Stimulated activated CD8-positive, alpha-beta memory T cell treated with anti-CD3 and anti-CD28 coated beads, Interleukin-2, amount 100 ng/mL, for 1 hour (primary cell): ENCODE measurements at places on chromosomes 3 and 15.

DNA sequence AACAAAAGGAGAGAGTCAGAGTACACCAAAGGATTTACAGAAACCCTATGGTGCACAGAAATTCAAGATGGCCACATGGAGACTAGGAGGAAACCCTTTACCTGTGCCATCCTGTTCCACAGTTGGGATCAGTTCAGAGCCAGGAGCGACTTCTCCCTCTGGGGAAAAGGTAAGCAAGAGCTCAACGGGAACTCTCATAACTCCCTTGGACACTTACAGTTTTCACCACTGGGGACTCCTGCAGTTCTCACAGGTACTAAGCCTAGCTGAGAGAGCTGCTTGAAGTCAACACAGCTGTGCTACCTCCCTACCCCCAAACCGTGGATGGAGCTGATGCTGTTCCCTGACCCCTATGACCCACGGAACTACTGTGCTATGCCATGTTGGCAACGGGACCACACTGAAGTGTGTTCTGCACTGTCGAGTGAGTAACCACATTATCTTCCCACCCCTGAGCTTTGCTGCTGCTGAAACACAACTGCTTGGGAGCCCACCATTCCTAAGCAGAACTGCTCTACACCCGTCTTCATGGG is 606.8 kb downstream of the GBE1 start:
- DNase-seq: no peak

DNA sequence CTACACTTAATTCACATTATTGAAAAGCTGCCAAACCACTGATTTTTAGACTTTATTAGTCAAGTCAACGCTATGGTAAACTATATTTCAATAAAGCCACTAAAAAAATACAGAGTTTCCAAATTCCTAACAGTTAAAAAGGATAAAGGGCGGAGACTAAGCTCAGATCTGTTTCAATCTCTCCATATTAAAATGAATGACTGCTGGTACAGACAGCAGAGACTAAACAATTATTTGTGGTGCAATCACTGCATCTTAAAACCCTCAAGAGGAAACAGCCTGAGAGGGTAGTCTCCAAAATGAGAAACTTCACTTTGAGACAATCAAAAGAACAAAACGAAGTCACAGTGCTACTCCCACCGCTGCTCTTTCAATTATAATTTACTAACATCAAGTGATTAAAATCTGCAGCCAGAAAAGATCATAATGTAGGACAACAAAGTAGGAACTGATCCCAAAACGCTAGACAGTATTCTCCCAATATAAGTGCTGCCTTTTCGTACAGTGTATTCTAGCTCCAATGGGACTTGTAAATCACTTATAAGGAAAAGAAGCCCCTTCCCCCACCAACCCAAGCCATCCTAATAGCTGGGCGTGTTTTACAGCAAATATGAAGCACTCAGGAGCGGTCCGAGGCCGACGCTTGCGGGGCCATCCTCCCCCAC is 1.2 kb downstream of the UBP1 start:
- no peak for DNase-seq

DNA sequence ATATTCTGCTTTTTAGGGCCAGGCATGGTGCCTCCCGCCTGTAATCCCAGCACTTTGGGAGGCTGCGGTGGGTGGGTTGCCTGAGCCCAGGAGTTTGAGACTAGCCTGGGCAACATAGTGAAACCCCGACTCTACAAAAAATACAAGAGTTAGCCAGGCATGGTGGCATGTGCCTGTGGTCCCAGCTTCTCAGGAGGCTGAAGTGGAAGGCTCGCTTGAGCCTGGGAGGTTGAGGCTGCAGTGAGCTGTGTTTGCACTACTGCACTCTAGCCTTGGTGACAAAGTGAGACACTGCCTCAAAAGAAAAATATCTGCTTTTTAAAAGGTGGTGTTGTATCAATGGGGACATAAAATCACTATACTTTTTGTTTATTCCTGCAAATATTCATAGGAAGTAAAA is 112.8 kb downstream of the C3orf38 start:
- no peak for DNase-seq

DNA sequence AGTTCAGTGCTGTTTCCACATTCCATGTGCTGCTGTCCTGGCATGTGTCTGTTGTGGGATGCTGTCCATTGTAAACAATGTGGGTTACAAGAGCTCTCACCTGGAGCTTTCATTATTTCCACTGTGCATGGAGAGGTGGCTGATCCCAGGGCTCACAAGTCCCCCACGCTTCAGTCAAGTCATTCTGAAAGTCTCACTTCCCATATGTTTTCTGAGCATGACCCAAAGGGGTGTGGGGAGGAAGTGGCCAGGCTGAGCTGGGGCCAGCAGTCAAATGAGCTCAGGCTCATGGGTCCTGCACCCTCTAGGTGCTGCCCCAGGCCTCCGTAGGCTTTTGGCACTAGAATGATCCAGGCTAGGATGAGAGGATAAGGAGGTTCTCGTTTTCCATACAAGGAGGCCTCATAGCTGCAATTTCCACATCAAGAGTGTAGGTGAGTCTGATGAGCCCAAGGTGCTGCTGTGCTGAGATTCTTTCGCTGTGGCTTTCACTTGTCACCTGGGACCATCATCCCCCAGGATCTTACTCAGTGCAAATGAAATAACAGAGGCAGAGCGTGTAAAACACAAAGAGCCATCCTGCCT is 22.0 kb downstream of the STARD5 start:
- DNase-seq: no peak

DNA sequence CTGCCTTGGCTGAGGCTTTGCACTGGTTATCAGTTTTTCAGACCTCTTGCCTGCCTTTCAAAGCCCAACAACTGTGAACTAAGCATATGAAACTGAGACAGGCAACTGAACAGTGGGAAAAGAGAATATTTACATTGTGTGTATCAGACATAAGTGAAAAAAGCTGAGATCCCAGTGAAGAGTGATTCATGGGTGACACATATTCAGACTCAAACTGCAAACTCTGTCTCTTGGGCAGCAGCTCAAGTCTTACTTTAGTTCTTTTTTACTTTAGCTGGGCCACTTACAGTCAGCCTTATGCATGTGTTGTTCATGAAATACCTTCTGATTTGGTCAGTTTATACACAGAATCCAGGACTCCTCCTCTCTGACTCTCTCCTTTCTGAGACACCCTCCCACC is 19.2 kb downstream of the SUCLG2 start:
- DNase-seq: no peak

- DNase-seq: no peak
Observed at GRCh38 chr3:13541691-13542090, 7.2 kb upstream of the FBLN2 start.

GRCh38 chr3:186964616-186965015 is 34.3 kb downstream of the ST6GAL1 start:
- DNase-seq: no peak

DNA sequence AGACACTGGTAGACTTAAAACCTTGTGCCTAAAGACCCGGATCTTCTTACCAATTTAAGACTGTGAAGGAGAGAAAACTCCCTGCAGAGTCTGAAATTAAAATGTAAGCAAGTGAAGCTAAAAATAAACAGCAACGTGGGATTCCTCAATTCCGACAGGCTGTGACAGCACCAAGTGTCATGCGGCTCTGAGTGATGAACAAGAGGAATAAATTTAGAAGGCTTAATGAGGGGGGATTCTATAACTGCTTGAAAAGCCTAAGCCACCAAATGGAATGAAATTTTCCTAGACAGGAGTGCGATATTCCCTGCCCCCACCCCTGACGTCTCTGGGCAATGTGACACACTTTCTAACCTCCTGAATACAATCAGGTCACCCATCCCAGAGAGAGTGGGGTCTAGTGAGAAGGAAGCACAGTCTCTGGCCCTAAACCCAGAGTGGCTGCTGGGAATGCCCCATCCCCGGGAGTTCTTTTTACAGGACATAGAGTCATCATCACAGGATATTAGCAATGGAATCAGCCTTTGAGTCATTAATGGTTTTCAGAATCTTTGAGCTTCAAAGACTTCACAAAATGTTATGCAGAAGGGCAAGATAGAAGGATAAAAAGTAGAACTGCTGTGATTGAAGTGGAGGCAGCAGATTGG is 114.3 kb downstream of the EDEM1 start:
- DNase-seq: no peak

DNA sequence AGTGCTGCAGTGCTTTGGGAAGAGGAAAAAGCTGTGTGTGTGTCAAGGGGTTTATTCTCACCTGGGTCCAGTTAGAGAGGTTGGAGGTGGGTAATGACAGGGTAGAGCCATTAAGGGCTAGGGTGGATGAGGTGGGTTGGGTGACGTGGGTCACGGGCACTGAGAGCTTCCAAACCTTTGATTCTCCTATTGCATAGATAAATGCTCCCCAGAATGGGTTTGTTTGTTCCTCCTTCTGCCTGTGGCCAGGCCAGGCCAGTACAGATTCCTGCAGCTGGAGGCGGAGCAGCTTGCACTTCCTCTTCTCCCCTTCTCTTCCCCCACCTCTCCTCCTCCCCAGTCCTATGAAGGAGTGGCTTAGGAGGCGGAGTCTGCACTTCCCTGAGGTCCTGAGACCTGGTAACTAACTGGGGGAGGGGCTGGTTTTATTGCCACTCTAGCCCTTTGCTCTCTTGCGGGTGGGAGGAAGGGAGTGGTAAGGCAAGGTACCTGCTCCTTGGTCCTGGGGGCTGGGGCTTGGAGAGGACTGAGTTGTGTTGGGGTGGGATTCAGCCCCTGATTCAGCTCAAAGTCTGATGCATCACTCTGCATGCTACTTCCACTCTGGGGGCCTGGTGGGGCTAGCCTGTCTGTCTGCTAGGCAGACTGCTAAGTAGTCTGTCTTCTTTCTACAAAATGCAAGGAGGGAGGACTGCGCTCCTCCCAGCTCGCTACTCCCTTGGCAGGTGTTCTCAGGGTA is 3.5 kb downstream of the SPINT1 start:
- DNase-seq: no peak

GRCh38 chr3:45026038-45026437 is at the start of gene CLEC3B:
CLEC3B (plus strand) TSS chr3:45026303; CDS start chr3:45026363, 60 bp downstream.
- DNase-seq: no peak

- DNase-seq: no peak
Observed at GRCh38 chr3:278300-279064, 81.9 kb downstream of the CHL1 start.

- DNase-seq: no peak
Observed at GRCh38 chr15:55796321-55796965, 53.5 kb upstream of the PRTG start.

GRCh38 chr15:83430441-83430840 is 16.7 kb upstream of the SH3GL3 start:
- DNase-seq: no peak

DNA sequence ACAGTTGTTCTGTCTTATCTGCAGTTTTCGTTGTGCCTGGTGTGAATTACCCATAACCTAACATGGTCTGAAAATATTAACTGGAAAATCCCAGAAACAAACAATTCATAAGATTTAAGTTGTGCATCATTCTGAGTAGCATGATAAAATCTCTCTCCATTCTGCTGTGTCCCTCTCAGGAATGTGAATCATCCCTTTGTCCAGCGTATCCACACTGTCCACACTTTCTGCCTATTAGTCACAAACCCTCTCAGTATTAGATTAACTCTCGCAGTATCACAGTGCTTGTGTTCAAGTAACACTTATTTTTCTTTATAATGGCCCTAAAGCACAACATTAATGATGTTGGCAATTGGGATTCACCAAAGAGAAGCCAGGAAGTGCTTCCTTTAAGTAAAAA is 203.2 kb downstream of the CGGBP1 start:
- DNase-seq: no peak

GRCh38 chr3:13280811-13281506 is 139.2 kb downstream of the NUP210 start:
- no peak for DNase-seq

DNA sequence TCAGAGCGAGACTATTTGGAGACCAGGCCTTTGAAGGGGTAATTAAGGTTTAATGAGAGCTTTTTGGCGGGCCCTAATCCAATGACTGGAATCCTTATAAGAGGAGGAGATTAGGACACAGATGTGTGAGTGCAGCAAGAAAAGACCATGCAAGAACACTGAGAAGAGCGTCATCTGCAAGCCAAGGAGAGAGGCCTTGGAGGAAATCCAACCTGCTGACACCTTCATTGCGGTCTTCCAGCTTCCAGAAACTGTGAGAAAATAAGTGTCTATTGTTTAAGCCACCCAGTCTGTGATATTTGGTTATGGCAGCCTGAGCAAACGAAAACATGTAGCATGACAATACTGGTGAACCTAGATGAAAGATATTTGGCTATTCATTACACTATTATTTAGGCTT is 23.0 kb upstream of the MUSTN1 start:
- no peak for DNase-seq

DNA sequence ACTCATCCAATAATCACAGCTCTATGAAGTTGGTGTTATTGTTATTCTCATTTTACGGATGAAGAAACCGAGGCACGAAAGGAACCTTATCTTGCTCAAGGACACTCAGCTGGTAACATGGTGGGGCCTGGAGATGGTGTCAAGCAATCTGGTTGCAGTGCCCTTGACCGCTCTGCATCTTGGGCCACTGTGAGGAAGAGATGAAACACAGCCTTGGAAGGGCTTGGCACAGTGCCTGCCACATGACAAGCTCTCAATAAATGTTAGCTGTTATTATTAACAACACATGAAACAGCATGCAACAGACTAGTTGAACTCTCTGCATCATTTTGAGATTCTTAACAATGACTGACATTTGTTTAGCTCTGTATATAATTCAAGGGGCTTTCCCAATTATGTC is 10.1 kb upstream of the ITGA11 start:
- no peak for DNase-seq

- no peak for DNase-seq
Observed at GRCh38 chr3:146529021-146529420, 15.4 kb downstream of the PLSCR1 start.

DNA sequence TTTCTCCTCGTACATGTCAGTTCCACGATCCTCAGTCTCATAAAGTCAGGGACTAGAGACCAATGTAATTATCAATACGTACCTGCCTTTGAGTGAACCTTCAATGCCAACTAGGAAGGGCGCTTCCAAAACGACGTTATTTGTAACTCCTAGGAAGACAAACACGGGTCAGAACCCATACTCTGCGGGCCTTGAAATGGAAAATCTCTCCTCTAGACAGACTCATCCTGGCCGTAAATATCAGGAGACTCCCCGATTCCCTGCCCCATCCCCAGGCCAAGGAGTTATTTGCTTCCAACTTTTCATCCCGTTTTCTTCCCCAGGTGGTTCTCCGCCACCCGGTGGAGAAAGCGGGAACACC is 578 bp downstream of the OIP5 start:
- no peak for DNase-seq

GRCh38 chr15:65952391-65953053 is 83.2 kb downstream of the RAB11A start:
- DNase-seq: no peak

- no peak for DNase-seq
Observed at GRCh38 chr3:42723219-42723618, 20.6 kb upstream of the HHATL start.

DNA sequence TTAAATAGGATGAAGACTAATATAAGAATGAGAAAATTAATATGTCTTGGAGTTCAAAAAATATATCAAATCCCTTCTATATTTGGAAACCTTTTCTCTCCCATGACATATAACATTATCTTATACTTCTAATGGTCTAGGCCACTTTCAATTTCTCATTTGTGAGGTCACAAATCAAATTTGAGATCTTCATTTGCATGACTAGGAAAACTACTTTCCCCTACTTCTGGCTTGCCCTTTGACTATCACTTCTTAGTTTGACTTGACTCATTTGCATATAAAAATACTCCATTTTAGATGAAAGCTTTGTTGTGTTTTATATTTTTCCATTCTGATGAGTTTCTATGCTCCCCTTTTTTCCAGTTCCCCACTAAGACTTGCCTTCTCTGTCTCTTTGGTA is 598.6 kb upstream of the TBL1XR1 start:
- DNase-seq: no peak
